Activated T-cell treated with anti-CD3 and anti-CD28 coated beads for 48 hours (primary cell): ENCODE measurements at places on chromosomes 7 and 10.

- DNase-seq = no peak
These were observed 6.3 kb upstream of the IL2RA start for GRCh38 chr10:6068422-6068821.

DNA sequence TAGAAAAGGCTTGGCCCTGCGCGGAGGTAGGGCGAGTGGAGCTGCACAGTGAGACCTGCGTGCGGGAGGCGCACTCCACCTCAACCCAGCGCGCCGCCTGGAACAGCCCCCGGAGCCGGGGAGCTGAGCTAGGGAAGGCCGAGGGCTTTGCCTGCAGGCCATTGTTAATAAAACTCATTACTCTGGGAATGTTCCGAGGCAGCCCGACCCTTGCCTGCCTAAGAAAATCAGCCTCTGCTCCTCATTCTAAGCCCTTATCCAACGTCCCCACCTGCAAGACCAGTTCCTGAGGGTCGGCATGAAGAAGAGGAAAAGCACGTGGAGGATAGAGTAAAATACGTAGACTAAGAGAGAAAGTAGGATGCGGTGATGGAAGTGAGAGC lies 55.3 kb downstream of the C7orf25 start:
- DNase-seq = no peak

DNA sequence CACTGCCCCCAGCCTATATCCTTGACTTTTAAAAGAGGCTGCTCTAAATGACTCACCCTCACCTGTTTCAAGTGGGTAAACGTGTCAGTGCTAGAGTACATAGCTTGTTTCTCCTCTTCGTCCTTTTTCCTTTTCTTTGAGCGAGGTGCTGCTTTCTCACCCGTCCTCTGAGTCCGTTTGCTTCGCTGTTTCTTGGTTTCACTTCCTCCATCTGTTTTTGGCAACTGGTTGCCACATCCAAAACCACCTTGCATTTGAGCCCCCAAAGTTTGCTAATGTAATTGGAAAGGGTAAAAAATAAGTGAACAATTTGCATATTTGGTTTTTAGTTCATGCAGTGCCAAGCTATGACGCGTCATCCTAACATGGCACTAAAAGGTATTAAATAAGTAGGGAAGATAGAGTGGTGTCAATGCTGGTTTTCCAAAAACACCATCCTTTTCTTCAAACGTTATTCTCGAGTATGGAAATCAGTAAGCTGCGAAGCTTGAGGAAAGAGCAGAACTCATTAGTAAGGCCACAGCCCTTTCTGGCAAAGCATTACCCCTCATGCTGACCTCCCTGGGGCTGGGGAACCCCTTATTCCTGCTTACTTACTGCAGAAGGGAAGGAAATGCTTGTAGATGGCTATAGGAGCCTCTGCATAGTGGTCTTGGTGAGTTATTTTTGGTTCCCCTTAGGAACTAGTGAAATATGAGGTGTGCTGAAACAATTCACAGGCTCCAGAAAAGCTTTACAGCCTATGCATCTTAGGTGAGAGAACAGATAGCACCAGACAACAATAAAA lies 133.5 kb downstream of the GALNT11 start:
- DNase-seq = no peak

- no peak for DNase-seq
These were observed 4.1 kb upstream of the DLX6 start for GRCh38 chr7:97001221-97001620.

- DNase-seq = no peak
These were observed 22.4 kb upstream of the DMTF1 start for GRCh38 chr7:87129848-87130247.

- DNase-seq = no peak
These were observed 143.2 kb downstream of the GRK5 start for GRCh38 chr10:119350502-119351097.

DNA sequence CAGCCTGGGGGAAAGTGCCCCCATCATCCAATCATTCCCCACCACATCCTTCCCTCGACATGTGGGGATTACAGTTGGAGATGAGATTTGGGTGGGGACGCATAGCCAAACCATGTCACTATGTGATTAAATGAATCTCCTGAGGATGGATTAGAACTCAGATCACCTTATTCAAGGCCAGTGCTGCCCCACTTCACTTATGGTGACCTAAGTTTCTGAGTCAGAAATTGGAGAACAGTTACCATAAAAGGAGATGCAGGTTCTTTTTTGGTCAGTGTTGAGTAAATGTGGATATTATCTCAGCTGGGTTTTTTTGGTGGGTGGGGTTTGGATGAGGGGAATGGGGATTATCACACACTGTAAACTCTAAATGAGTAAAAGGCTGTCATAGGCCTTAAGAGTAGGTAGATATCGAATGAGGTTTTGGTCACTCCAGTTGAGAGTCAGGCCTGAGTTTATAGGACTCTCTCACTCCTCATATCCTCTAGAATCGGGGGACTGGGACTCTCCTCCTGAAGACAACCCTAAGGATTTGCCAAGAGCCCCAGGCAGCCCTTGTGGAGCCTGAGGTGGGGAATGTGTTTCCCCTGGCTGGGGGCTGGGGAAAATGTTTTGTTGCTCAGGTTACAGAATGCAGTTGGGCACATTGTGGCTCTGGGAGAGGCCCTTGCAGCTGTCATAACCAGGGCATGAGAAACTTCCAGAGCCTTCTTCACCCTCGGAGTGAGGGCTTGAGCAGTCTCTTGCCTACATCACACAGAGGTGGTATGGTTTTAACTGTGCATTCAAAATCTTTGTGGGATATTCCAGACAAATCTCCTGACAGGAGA lies 213.0 kb downstream of the BAMBI start:
- no peak for DNase-seq

- no peak for DNase-seq
These were observed 51.2 kb upstream of the LAMB4 start for GRCh38 chr7:108181073-108181985.

- DNase-seq = no peak
These were observed 138.3 kb downstream of the JCAD start for GRCh38 chr10:29921071-29921446.

DNA sequence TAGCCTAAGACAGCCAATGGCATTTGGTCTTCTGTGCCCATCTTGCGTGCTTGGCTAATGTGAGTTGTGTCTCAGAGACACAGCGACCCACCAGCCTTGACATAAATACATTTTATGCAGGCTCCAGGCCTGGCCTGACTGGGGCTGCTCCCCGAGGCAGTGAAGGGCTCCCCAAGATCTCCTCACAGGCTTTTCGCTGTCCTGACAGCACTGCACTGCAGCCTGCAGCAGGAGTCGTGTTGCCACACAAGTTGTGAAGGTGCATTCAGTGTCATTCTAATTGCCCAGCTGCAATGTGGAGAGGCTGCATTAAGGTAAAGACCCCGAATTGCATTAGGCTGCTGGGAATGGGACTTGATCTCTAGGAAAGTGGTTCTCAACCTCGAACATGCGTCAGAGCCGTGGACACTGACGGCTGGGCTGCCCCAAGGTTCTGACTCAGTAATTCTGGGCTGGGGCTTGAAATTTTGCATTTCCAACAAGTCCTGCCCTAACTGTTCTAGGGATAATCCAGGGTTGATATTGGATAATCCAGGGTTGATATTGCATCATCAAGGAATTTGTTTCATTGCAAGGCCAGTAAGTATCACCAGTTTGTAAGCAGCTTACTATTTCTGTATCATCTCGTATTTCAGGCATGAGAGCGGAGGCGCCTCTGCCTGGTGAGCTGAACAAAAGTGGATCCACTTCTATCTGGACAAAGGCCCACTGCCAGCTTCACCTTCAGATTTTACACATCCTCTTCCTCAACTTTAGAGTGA lies 108.7 kb upstream of the INSIG1 start:
- no peak for DNase-seq

GRCh38 chr10:113199459-113199858 lies 249.4 kb downstream of the TCF7L2 start:
- DNase-seq = no peak

- DNase-seq = no peak
These were observed 212.1 kb downstream of the BICC1 start for GRCh38 chr10:58724781-58725180.

DNA sequence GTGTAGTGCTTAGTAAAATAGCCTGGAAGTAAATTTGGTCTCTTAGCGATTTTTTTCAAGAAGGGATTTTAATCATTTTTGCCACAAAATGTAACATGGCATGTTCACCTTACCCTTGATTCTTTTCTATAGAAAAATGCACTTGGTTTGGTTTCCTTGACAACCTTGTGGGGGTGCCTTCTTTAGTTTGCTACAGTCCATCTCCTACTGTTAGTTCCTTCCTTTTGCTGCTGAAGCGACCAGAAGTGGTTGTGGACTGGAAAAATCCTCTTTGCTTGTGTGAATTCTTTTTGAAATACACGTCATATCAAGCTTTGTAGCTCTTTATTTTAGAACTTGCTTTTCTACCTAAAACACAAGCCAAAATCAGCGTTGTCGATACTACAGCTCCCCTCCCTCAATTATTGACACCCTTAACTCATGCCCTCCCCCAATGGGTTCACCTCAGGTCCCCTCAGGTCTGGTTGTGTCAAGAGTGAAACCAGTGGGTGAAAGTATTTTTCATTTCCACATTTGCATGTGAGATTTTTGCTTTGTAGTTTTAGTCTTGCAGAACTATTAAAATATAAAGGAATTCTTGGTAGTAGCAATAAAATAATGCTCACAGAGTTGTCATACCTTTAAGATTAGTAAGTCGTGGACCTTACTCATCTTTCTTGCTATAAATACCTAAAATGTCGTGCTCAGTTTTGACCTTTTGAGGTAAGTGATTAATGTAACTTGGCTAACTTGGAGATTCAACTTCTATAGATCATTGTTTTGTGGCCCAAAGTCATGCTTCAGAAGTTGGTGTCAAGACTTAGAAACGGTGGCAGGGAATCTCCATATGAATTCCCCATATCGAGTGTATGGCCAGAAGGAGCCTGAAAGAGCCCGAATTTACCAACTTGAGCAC lies 1.5 kb downstream of the ACTR3B start:
- DNase-seq = no peak
